ENCODE measurements at places on chromosomes 7 and 10.

- no peak overlapping the region for H3K27ac ChIP-seq
- no peaks in the 10 kb centered on the region for H3K27me3 ChIP-seq
- no peak overlapping the region for H3K4me3 ChIP-seq
- H3K36me3 ChIP-seq: no peaks in the 10 kb centered on the region
Observed at GRCh38 chr10:133151543-133151972, 8.5 kb upstream of the KNDC1 start.

- H3K27me3 ChIP-seq: no peaks in the 10 kb centered on the region
- no peaks in the 10 kb centered on the region for H3K36me3 ChIP-seq
- no peak overlapping the region for H3K4me3 ChIP-seq
- DNase-seq: no peak
- H3K27ac ChIP-seq: no peak overlapping the region
Observed at GRCh38 chr7:35246819-35247218, 7.1 kb downstream of the TBX20 start.

DNA sequence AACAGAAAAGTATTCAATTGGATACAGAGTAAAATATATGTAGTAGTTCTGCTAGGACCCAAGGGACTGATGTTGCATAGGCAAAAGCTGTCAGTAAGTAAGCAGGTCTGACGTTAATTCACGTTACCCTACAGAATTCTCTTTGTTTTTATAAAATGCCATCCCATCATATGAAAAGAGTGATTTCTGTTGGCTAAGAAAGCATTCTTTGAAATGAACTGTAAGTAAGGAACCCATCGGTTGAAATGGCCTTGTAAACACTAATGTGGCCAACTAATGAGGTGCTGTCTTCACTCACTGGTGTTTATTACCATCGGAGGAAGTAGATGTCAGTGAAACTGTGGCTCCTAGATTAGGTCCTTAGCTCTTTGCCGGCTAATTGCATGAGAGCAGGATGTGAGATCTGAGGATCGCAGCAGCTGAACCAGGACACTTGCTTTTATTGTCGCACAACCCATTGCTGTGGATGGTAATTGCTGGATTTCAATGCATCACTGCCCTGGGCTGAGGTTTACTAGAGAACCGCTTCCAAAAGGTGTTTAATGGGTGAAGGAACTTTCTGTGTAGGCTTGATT, 49.5 kb downstream of the UBE3C start:
- no peaks in the 10 kb centered on the region for H3K4me1 ChIP-seq
- DNase-seq: no peak
- H3K36me3 ChIP-seq: peaks cover 32% of the 10 kb centered on the region

DNA sequence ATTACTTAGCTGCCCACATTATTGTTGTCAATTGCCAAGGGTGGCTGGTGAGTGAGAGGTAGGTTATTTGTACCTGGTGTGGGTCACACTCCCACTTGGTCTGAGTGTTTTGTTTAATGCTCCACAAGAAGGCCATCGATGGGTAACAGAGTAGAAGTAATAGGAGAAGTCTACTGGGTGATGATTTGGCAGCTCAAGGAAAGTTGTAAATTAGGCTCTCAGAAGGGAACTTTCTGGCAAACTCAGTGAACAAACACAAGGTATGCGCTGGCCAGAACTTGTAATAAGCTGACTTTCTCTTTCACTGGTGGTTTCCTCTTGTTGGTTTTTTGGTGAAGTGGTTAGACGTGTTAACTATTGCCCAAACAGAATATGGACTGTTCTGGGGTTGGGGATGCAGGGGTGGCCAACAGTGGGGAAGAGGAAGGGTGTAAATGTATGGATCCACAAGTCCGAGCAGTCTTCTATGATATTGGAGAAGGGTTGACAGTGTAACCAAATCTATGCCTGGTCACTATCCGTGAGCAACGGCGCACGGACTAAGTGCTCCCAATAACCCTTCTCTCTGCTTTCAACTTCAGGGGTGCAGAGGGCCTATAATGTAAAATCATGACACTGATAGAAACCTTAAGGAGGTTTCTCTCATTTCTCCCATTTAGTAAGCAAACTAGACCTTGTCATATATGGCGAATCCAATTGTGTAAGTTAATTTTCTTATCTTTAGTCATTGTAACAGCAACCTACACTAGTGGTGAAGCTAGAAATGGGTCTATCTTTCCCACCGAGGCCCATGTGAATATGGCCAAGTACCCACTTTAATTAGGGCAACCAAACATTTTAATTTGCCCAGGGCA, 212.8 kb downstream of the PTEN start:
- H3K27ac ChIP-seq: no peak overlapping the region
- H3K36me3 ChIP-seq: no peaks in the 10 kb centered on the region
- H3K27me3 ChIP-seq: no peaks in the 10 kb centered on the region
- H3K4me3 ChIP-seq: no peak overlapping the region
- no peak for DNase-seq

DNA sequence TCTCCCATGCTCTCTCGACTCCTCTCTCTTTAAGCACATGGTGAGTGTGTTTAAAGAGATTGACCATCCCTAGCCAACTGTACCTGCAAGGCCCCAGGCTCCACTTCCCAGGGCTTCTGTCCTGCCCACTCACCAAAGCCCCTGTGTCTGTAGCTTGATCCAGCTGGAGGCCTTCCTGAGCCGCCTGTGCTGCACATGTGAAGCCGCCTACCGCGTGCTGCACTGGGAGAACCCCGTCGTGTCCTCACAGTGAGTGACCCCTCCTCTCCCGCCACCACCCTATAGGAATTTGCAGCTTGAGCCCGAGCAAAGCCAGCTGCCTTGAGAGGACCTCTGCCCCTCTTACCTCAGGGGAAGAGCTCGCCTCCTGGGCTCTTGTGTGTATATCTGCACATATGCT, 11.2 kb downstream of the ZFYVE27 start:
- peaks cover 61% of the 10 kb centered on the region for H3K36me3 ChIP-seq
- H3K27ac ChIP-seq: no peak overlapping the region
- no peak for DNase-seq
- no peaks in the 10 kb centered on the region for H3K27me3 ChIP-seq

DNA sequence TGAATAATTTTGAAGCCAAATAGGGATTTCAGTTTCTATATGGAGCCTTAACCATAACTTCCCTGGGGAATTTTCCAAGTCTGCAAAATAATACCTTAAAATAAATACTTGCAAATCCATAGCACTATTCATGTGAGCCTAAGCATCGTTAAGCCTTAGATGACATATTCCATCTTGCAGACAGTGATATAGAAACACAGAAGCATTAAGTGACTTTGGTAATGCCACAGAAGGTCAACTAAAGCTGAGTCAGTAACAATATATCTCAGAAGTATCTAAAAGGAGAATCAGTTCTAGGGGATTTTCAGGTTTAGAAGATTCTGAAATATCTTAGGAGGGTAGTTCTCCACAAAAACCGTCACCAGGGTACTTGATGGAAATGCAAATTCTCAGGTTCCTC, 163.4 kb upstream of the COL1A2 start:
- H3K27ac ChIP-seq: no peak overlapping the region
- H3K4me3 ChIP-seq: no peak overlapping the region
- H3K4me1 ChIP-seq: no peaks in the 10 kb centered on the region
- DNase-seq: no peak

DNA sequence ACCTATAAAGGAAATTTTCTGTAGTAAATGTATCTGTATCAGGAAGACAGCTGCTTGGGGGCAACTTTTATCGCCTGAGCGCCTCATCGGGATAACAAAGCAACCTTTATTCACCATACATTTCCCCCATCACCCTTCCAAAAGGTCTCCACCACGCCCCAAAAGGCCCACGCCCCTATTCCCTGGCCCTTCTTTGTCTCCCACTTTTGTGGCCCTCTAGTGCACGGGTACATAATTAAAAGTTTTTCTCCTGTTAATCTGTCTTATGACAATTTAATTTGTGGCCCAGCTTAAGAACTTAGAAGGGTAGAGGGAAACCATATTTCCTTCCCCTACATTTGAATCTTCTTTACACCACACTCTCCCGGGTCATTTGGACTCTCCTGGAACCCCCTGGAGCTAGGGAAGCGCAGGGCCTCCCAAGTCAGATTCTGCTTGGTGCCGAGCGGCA, 625 bp downstream of the RP9 start:
- peak overlapping the region; percentile 73 for H3K27ac ChIP-seq
- peaks cover 30% of the 10 kb centered on the region for H3K4me1 ChIP-seq
- H3K4me3 ChIP-seq: peak overlapping the region; percentile 97
- H3K27me3 ChIP-seq: no peaks in the 10 kb centered on the region
- no peak for DNase-seq

- no peak overlapping the region for H3K4me3 ChIP-seq
- H3K27me3 ChIP-seq: no peaks in the 10 kb centered on the region
- no peaks in the 10 kb centered on the region for H3K4me1 ChIP-seq
- no peaks in the 10 kb centered on the region for H3K36me3 ChIP-seq
- DNase-seq: no peak
Observed at GRCh38 chr7:101328159-101328558, 6.5 kb upstream of the IFT22 start.

GRCh38 chr7:149423449-149424110, 37.3 kb downstream of the ZNF777 start:
- H3K4me3 ChIP-seq: peak overlapping the region; percentile 67
- H3K36me3 ChIP-seq: no peaks in the 10 kb centered on the region
- no peak for DNase-seq
- H3K27ac ChIP-seq: no peak overlapping the region
- H3K4me1 ChIP-seq: peaks cover 3% of the 10 kb centered on the region

DNA sequence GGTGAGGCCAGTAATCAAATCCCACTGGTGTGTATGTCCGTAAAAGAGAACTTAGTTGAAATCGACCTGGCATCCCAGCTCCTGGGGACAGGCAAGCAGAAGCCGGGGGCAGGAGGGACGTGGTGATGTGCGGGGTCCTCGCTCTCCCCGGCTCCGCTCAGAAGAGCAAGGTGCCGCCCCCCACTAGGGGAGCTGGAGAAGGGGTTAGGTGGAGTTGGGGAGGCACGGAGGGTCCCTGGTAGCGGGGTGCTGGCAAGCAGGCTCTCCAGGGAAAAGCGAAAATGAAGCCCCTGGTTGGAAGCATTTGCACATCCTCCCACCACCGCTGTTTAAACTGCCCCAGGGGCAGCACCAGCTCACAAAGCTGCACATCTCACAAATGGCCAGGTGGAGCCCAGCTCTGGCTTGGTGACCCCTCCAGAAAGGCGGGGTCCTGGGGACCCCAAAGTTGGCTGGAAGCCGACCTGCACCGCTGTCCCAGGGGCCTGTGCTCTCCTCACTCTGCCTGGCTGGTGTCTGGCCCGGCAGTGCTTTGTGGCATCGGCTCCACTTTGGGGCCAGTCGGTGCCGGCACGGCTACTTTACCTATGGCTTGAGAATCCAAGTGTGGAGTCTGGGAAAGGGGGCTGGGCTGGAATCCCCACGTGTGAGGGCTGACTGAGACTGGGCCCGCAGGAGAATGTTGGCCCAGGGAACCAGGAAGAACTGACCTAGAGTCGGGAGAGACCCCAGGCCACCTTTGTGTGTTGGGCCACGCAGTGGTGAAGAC, 2.9 kb upstream of the CFAP46 start:
- H3K27me3 ChIP-seq: no peaks in the 10 kb centered on the region
- H3K36me3 ChIP-seq: no peaks in the 10 kb centered on the region
- no peak overlapping the region for H3K27ac ChIP-seq
- peaks cover 10% of the 10 kb centered on the region for H3K4me1 ChIP-seq
- DNase-seq: no peak

- DNase-seq: no peak
- H3K4me1 ChIP-seq: peaks cover 34% of the 10 kb centered on the region
- no peaks in the 10 kb centered on the region for H3K27me3 ChIP-seq
- no peaks in the 10 kb centered on the region for H3K36me3 ChIP-seq
- no peak overlapping the region for H3K27ac ChIP-seq
Observed at GRCh38 chr7:54811041-54811845, 52.2 kb upstream of the SEC61G start.

- H3K27ac ChIP-seq: no peak overlapping the region
- H3K27me3 ChIP-seq: no peaks in the 10 kb centered on the region
- H3K36me3 ChIP-seq: no peaks in the 10 kb centered on the region
- H3K4me1 ChIP-seq: no peaks in the 10 kb centered on the region
Observed at GRCh38 chr10:18719811-18720210, 60.6 kb downstream of the ARL5B start.

DNA sequence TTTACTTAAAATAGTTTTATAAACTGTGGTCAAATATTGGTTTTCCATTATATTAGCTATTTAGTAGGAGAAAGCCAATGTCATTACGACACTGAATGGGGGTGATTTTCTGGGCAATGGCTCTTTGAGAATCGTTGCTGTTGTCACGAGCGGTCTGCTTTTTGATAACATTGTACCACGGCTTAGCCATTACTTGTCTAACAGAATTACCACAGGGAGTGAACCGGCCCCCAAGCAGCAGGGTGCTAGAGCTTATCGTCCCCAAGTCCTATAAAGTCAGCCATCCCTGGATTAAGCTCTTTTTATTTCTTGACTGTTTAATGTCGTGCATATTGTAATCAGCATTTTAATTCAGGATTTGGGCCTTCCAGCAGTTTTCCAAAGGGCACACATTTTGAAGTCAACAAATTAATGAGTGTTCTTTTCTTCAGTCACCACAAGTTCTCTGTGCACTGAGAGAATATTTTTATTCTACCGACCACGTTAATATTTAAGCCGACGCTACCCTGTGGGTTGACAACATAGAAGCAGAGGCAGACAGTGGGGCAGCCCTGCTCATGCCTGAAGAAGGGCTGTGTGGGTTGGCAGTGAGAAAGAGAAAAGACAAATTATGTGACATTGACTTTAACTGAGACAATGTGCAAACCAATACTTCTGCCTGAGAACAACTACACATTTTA, 125.8 kb downstream of the ICA1 start:
- no peak overlapping the region for H3K4me3 ChIP-seq
- H3K27ac ChIP-seq: no peak overlapping the region
- no peak for DNase-seq
- no peaks in the 10 kb centered on the region for H3K4me1 ChIP-seq
- no peaks in the 10 kb centered on the region for H3K27me3 ChIP-seq

GRCh38 chr10:37015498-37015897, 109.9 kb upstream of the ANKRD30A start:
- no peaks in the 10 kb centered on the region for H3K4me1 ChIP-seq
- no peaks in the 10 kb centered on the region for H3K36me3 ChIP-seq
- no peak overlapping the region for H3K27ac ChIP-seq
- H3K4me3 ChIP-seq: no peak overlapping the region
- no peaks in the 10 kb centered on the region for H3K27me3 ChIP-seq
- no peak for DNase-seq

- no peaks in the 10 kb centered on the region for H3K36me3 ChIP-seq
- DNase-seq: no peak
- H3K4me3 ChIP-seq: no peak overlapping the region
- H3K4me1 ChIP-seq: no peaks in the 10 kb centered on the region
Observed at GRCh38 chr10:65346466-65346865, 1579.4 kb upstream of the LRRTM3 start.

- H3K4me1 ChIP-seq: no peaks in the 10 kb centered on the region
- no peak for DNase-seq
- H3K27me3 ChIP-seq: no peaks in the 10 kb centered on the region
- no peak overlapping the region for H3K4me3 ChIP-seq
- H3K36me3 ChIP-seq: no peaks in the 10 kb centered on the region
Observed at GRCh38 chr7:42953994-42954393, 21.8 kb downstream of the MRPL32 start.

- H3K4me3 ChIP-seq: no peak overlapping the region
- no peaks in the 10 kb centered on the region for H3K36me3 ChIP-seq
- H3K27ac ChIP-seq: no peak overlapping the region
- no peaks in the 10 kb centered on the region for H3K27me3 ChIP-seq
- peaks cover 3% of the 10 kb centered on the region for H3K4me1 ChIP-seq
Observed at GRCh38 chr10:71250842-71251241, 38.5 kb downstream of the UNC5B start.

Data from thoracic aorta (tissue), 2 donors.